ENCODE measurements at places on chromosomes 5 and 9. TPM values are rescaled to one million over a fixed set of nuclear protein-coding genes. Genes with fewer than 3 reads are reported as not detected.

- DNase-seq, result no peak
Measured at GRCh38 chr9:126672634-126673284, 59.0 kb downstream of the LMX1B start.

DNA sequence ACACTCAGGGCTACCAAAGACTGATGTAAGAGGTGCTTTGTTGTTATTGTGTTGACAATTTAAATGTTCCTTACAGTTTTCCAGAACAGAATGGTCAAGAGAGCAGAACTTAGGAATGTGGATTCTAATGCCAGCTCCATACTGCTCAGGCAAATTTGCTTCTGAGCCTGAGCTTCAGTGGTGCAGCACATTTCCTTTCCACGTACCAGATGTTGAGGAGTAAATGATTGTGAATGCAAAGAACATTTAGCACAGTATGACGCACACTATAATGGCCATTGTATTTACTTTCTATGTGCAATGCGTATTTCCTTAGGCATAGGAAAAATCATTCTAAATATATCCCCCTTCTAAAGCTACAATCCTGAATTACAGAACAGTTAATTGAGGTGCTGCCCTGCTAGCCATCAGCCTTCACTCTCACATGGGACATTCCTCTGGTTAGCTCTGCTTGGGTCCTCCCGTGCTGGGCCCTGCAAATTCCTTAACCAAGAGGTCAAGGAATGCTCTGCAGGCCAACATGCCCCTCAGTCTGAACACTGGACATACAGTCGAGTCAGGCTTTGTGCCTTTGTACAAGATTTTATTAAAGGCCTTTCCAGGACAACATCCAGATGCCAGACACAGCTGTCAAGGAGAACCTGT lies 21.1 kb upstream of the TMEM174 start:
- DNase-seq, result no peak

GRCh38 chr5:110099572-110099971 lies 409.8 kb downstream of the MAN2A1 start:
- no peak for DNase-seq

PCDHA8 gene
- total RNA-seq, result not detected

- DNase-seq, result no peak
Measured at GRCh38 chr9:126505697-126506346, 107.9 kb upstream of the LMX1B start.

DNA sequence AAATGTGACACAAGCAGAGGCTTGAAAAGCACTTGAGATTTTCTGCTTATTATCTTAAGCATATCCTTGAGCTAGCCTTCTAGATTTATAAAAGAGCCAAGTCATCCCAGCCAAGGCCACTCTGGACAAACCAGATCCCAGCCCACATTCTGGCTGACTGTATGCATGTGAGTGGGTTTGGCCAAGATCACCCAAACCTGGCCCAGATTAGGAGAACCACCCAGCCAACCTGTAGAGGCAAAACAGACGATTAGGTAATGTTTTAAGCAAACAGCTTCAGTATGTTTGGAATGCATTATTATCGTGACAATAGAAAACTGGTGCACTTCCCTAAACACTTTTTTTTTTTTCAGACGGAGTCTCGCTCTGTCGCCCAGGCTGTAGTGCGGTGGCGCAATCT lies 151.9 kb downstream of the SPATA31D1 start:
- peak; percentile 10 for DNase-seq

DNA sequence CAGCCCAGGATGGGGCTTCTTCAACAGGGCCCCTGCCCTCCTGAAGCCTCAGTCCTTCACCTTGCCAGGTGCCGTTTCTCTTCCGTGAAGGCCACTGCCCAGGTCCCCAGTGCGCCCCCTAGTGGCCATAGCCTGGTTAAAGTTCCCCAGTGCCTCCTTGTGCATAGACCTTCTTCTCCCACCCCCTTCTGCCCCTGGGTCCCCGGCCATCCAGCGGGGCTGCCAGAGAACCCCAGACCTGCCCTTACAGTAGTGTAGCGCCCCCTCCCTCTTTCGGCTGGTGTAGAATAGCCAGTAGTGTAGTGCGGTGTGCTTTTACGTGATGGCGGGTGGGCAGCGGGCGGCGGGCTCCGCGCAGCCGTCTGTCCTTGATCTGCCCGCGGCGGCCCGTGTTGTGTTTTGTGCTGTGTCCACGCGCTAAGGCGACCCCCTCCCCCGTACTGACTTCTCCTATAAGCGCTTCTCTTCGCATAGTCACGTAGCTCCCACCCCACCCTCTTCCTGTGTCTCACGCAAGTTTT lies 23.6 kb downstream of the PCDHGC5 start:
- DNase-seq, result peak; percentile 70

GRCh38 chr5:143229896-143230675 lies 173.4 kb downstream of the NR3C1 start:
- DNase-seq, result no peak

DNA sequence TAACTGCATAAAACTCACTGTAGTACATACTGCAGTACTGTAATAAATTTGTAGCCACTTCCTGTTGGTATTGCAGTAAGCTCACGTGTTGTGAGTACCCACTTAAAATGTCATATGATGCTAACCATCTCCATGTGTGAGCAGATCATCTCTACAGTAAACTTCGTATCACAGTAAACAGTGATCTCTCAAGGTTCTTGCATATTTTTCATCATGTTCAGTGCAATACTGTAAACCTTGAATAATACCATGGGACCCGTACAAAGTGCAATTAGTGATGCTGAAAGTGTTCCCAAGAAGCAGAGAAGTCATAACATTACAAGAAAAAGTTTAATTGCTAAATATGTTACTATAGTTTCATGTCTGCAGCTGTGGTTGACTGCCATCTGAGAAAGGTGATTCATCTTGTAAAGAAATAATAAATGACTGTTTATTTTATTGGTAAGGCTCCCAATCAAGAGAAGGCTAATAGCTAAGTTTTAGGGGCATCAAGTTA lies 253.8 kb upstream of the POU5F2 start:
- no peak for DNase-seq

TUSC1 gene
- total RNA-seq, result 17.9 TPM

ADGRD2 gene
- not detected for total RNA-seq

DNA sequence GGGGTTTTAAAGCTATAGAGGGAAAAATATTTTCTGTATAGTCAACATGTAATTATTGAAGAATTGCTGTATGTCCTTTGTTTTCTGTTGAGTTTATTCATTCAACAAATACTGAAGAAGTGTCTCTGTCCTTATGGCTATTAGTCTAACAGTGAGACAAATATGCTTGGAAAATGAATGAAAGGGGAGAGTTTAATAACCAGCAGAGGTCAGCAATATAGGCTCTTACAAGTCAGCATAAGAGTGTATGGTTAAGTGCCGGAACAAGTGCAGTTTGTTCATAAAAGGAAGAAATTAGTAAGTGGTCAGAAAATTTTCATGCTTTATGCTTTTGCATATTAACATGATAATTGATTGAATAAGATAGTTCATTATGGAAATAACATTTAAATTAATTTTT lies 3.6 kb downstream of the SCAMP1 start:
- no peak for DNase-seq

DNA sequence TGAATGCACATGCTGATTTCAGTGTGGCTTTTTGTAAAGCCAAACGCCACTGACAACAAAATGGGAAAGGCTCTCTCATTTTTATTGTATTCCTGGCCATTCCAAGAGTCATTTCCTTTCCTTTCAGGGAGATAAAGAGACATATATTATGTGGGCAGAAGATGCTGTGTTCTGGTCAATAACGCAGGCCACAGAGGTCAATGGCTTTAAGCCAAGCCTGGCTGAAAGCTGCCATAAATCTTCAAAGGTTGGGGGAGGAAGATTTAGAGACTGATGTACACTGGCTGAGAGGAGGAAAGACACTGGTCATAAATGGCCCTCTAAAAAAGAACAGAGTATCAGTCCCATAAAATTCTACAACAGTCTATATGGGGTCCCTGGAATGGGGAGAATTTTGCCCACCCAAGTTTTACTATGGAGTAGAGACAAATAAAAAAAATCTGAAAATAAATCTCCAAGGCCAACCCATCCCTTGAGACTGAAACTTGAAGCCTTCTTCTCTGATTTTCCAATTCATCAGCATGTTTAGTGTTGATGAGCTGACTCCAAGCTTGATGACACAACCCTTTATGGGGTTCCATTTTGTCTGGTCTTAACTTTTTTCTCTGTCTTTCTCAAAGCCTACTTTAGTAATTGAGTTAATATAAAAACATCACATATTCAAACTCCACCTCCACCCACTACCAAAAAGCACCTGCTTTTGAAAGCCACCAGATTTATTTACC lies 152.1 kb upstream of the SLC24A2 start:
- no peak for DNase-seq

All from HT-29 (cell line).